Cortex of kidney (tissue), 1 donor: ENCODE measurements at places on chromosomes 12 and 14.

DNA sequence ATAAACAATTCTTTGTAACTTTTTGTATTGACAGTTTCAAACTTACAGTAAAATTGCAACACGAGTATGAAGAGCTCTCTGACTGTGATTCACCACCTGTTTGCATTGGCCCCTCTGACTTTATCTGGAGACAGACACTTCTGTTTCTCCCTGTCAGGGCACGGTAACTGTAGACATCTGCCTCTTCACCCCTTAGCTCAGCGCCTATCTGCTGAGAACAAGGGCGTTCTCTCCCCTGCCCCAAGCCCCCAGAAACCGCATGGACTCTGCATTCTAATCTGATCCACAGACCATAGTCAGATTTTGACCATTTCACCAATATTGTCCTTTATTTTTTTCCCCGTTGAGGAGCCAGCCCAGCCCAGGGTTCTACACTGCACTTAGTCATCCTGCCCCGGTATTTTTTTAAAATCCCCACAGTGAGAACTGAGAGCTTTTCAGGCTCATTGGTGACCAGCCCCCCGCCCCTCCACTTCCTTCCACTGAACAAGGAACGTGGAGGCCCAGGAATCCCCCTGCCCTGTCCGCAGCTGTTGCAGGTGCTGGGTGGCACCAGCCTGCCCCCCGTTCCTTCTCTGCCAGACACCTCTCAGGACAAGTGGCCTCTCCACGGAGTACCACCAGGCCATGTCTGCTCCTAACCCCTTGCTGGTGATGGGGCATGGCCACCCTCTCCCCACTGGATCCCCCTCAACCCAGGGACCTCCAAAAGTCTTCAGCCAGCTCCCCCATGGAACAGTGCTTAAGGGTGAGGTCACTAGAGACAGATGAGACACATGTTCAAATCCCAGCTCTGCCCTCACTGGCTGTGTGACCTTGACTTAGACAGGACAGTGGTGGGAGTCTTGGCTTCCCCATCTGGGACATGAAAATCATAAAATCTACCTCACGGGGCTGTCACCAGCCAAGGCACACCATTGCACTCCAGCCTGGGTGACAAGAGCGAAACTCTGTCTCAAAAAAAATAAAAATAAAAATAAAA, 11.2 kb downstream of the RHOF start:
- DNase-seq: no peak

DNA sequence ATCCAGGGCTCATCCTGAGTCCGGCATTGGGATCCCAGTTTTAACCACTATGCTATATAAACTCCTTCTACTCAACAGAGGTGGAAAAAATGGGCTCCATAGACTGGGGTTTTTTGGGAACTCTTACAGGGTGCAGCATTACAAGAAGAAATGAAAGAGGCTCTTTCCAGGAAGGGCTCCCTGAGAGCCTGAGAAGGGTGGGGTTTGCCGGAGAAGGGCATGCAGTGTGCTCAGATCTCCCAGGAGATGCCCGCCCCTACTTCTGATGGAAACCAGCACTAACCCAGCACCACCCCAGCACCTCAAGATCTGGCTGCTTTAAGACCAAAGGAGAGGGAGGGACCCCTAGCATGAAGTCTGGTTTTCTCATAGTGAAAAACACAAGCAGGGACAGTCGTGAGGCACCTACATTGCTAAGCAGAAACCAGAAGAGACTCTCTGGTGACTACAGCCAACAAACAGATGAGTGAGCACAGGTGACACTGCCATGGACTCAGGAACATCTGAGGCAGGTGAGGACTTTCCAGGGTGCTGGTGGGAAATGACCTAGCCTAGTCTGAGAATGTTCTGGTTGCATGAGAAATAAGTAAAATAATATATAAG, 43.9 kb upstream of the HSP90B1 start:
- DNase-seq: no peak

DNA sequence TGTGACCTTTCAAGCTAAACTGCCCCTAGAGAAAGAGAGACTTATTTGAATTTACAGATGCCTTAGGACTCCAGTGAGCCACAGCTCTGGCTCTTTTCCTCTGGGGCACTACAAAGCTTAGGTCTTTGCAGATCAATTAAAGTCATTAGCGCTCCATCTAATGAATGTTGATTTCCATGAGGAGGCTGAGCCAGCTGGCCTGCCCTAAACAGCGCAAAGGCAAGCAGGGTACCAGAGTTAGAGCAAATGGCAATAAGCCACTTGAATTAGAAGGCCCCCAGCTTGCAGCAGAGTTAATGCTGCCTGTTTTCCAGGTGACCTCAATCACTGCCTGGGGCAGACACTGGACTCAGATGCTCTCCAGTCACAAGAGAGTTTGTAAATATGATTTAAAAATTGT, 695.3 kb downstream of the DIO2 start:
- DNase-seq: no peak

DNA sequence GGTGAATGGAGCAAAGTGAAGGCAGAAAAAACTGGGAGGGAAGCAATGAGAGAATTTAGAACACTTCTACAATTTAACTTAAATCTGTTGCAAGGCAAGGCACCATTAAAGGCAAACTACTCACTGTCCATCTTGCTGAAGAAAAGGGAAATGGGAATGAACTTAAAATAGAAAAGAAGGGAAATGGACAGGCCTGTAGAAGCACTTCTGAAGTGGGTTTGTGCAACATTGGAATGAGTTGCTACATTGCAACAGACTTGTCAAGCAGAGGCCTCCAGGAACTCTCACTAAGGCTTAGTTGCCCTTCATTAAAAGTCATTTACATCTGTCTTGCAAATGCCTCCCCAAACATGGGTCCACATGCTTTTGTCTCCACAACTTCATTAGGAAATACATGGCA, 13.7 kb upstream of the OR10AD1 start:
- no peak for DNase-seq

DNA sequence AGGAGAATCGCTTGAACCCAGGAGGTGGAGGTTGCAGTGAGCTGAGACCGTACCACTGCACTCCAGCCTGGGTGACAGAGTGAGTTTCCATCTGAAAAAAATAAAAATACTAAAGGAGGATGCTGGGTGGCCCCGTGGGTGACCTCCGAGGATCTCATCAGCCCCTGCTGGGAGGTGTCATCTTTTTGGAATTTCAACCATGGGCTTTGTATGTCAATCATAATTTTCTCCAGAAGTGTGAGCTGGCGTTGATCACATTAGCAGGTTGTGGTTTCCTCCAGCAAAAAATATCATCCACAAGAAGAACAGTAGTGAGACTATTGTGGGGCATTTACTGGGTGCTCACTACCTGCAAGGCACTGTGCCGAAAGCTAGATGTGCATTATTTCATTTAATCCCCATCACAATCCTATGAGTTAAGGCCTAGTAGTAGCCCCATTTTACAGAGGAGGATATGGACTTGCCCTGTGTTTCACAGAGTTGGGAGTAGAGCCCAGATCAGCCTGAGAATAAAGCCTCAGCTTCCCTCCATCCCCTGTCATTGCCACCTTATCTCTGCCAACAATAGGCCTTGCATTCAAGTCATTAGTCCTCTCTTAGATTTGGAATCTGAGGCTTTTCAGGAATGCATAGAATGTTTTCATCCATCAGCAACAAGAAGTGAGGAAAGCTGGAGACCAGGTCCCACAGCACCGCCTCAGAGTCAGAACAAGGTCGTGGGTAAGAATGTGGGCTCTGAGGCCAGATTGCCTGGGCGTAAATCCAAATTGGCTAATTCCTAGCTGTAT, 39.8 kb downstream of the SVOP start:
- DNase-seq: no peak

DNA sequence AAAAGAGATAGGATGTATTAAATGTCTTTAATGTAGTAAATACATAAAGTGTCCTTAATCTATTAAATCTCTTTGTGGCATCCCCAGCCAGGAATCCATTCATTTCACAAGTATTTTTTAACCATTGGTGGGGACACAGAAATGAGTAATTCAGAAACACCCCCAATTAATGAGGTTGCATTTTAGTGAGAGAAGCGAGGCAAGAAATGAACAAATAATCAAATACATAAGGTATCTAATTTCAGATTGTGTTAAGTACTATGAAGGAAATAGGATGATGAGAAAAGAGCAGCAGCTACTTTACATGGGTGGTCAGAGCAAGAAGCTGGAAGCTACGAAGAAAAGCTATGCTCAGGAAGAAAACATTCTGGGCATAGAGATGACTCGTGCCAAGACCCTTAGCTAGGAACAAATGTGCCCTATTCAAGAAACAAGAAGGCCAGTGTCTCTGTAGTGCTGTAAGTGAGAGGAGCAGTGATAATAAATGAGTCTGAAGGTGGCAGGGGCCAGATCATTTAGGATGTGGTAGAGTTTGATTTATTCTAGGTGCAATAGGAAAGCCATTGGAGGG, 60.5 kb upstream of the IGF1 start:
- no peak for DNase-seq

DNA sequence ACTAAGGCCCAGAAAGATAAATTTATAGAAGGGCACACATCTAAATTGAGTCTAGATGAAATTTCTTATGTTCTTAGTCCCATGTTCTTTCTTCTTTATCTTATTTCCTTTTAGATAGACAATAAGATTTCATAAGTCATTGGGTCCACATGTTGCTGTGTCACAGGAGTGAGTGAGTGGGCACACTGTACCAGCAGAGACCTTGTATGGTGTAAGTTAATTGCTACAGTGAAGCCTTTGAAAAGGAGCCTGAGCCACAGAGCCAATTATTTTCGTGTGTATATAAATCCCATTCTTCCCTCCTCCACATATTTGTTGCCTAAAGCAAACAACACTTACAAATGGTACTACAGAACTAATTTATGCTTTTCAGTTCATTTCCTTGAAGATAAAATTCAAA, 79.1 kb downstream of the GRIP1 start:
- no peak for DNase-seq

GRCh38 chr14:37472906-37473305, 122.1 kb downstream of the FOXA1 start:
- no peak for DNase-seq
